ENCODE measurements at places on chromosomes 12 and 14.

GRCh38 chr14:27236601-27237000 is 638.8 kb upstream of the NOVA1 start:
- no peak for DNase-seq

DNA sequence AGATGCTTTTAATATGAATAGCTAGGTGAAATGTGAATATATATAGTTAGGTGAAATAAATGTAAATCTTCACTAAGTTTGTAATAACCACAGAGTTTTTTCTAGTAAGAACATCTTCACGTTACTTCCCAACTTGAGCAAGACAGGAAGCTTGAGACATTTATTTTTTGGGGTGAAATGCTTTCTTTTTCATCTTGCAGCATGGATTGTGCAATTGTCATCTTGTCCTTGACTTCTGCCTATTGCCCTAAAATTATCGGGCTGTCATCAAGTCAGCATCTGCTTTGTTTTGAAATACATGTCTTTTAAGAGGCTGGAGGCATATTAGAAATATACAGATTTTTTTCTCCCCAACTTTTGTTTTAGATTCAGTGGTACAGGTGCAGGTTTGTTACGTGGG is 433.9 kb downstream of the PCNX1 start:
- no peak for DNase-seq

DNA sequence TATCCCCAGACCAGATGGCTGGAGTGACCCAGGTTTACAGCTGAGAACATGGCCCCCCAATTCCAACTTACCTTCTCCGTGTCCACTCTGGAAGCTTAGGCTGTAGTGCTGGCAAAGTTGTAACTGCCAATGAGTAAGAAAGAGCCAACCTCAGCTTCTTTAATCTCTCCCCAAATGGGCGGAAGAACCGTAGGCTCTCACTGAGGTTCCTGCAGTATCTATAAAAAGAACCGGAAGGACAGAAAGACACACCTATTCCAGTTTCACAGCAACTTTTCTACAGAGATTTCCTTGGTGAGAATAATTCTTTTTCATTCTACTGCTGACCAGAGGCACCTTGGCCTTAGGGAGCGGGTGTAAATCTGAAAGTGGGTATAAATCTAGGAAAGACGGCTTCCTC is at the start of gene GPRC5D:
Gene GPRC5D, minus strand, starts transcription at position 135 of the 400 bp plus-strand sequence. CDS start 1,786 bp downstream, outside the sequence.
- DNase-seq = no peak

DNA sequence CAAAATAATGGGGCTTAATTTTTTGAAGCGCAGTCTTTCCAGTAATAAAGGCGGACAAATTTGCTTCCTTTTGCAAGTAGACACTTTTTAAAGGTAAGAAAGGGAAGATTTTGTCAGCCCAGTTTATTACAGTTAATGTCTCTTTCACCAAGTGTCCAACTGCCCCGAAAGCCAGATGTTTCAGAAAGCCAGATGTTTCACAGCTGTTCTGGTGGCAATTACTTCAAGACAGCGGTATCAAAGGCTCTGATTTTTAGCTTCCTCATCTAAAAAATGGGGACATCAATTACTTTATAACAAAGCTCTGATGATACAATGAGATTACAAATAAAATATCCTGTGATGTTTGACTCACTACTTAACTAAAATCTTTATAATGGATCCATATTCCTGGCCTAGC is 1.0 kb downstream of the WBP11 start:
- DNase-seq = no peak

DNA sequence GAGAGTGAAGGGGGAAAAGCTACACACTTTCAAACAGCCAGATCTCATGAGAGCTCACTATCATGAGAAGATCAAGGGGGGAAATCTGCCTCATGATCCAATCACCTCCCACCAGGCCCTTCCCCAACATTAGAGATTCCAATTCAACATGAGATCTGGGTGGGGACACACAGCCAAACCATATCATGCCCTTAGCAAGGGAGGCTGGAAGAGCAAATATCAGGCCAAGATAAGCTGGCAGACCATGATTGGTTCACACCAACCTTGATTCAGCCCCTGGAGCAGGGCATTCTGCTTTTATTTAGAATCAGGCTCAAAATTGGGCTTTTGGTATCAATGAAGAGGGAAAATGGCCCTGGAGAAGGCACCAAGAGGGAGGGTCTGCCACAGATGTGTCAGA is 137.4 kb downstream of the PRKCH start:
- DNase-seq = no peak

DNA sequence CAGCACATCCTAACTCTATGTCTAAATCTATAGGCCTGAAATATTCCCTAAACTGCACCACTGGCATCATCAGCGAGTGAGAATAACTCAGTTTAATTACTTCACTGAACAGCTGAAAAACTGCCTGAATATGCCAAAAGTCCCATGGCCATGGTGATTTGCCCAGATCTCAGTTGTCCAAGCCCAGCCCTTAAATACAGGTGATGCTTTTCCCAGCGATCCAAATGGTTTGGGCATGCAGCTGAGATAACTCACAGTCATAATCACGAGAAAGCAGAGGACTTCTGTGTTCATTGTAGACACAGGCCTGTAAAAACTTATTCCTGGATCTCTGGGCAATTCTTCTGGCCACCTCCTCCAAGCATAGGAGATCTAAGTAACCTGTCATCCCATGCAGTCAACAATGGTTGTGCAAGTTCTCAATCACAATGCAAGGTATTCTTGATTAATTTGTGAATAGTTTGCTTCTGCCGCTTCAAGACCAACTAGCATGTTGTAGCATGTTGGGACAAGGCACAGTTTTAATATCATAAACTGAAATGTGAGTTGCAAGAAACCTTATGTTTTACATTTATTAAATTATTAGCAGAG is 40.5 kb downstream of the DUSP6 start:
- DNase-seq = no peak

DNA sequence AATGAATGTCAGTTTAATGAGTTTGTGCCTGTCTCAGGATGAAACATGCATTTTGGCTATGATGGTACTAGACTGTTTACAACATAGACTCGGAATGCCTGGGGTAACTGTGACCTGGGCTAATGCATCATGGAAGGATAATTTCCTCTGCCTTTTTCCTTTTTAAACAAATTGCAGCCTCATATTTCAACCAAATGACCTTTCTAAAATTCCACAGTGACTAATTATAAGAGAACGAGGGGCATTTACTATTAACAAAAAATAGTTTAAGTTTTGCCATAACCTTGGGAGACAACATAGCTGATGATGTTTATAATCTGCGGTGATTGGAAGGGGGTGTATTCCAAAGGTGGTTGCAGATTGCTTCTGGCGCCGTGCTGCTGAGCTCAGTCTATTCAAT is 1140.5 kb downstream of the GALC start:
- peak; percentile 14 for DNase-seq

- DNase-seq = no peak
These were observed 165.9 kb upstream of the AMIGO2 start for GRCh38 chr12:47245623-47246022.

DNA sequence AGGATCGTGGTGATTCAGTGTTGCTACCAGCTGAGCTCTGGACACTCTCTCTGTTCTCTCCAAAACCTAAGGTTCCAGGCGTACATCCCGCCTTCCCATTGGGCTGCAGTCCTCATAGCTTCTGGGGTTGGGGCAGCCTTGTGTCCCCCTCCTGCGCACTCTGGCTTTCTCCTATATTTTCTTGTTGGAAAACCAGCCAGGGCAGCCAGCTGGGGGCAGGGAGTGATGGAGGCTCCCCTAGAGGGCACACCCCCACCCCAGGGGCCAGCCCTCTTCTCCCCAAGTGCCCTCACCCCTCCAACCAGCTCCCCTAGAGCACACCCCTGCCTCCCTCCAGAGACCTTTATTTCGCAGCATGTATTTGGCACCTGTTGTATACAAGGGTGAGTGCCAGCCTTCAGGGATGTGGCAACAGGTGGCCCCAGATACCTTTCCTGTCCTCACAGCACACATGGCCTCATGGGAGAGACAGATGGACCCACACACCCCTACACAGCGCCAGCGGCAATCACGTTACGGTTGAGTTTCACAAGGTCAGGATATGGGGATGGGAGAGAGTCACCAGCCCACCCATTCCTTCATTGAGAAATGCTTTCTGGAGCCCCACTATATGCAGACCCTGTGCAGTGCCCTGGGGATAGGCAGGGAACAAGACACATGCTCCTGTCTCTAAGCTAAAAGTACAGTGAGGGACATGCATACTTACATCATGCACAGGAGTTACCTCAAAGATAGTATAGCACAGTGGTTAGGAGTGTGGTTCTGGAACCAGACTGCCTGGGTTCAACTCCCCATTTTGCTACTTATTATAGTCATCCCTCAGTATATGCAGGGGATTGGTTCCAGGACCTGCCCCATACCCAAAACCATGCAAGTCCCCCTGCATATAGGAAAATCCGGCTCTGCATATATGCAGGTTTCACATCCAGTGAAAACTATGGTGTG is 141.1 kb downstream of the PHETA1 start:
- no peak for DNase-seq

DNA sequence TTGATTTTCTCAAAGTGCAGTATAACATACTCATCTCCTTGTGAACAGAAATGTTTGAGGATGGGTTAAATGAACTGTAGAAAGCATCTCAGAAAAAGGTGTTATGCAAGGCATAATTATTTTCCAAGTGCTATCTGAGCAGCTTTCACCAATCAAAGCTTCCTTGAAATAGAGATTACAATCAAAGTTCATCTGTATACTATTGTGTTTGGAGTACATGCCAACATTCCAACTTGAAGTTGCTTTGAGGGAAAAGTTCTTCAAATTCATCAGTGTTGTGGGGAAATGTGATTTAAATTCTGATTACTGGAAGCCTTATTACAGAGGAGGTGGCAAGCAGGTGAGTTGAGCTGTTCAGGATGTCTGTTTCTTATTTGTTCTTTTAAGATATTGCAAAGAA is 68.2 kb downstream of the TMTC2 start:
- DNase-seq = no peak

- no peak for DNase-seq
These were observed 1569.0 kb upstream of the FLRT2 start for GRCh38 chr14:83960832-83961512.

DNA sequence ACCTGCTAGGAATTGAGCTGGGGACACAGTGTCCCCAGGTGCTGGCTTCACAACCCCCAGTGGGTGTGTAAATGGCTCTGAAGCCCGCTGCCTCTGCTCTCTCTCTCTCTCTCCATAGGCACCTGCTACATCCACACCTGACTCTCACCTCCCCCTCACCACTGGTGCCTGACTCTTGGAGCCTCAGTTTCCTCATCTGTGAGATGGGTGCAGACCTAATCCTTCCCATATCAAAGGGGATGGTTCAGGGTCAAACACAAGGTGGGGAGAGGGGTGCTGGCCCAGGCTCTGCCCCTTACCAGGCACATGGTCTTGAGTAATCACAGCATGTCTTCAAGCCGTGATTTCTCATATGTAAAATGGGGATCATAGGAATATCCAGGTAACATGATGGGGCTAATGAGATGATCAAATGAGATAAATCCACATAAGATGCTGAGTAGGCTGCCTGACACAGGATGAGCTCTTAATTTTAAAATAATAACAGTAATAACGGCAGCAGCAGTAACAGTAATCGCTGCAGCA is 37.6 kb downstream of the TESC start:
- DNase-seq = no peak

GRCh38 chr12:89126712-89127111 is 225.6 kb downstream of the DUSP6 start:
- DNase-seq = peak; percentile 39

DNA sequence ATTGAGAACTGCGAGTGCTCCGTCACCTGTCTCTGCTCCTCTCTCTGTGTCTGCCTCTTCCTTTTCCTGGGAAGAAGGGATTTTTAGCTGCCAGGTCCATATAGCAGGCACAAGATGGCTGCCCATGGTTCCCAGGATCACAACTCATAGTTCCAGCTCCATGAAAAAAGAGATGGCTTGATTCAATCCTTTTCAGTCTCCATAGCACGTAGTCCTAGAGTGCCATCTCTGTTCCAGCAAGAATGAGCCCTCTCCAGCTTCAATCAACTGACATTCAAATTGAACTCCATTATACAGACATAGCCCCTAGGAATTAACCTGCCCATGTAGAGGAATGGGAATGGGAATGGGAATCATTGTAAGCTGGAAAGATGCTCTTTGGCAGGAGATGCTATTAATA is 34.7 kb upstream of the RTRAF start:
- no peak for DNase-seq

GRCh38 chr14:50829489-50830043 is 1.4 kb downstream of the NIN start:
- no peak for DNase-seq

DNA sequence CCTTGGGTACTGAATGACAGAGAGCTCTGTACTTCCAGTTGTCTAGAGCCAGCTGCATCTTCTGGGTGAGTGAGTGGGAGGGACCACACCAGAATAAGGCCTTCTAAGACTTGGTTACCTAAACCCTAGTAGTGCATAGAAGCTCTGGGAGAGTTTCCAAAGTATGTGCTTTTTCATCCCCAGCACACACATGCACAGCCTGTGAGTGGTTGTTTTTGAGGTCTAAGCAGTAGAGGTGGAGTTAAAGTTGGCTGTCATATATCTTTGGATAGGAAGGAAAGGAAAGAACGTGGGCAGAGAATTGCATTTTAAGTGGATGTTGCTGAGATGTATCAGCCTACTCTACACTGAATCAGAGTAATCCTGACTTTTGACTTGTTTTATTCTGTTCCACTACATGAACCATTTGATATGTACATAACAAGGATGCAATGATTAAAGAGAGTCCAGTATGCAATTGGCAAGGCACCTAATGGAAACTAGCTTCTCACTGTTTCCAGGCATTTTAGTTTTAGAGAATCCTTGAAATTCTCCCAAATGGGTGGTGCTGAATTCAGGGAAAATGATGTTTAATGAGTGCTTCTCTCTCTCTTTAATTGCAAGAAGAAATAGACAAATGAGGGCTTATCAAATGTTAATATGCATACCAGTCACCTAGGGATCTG is 51.8 kb upstream of the PRICKLE1 start:
- no peak for DNase-seq

DNA sequence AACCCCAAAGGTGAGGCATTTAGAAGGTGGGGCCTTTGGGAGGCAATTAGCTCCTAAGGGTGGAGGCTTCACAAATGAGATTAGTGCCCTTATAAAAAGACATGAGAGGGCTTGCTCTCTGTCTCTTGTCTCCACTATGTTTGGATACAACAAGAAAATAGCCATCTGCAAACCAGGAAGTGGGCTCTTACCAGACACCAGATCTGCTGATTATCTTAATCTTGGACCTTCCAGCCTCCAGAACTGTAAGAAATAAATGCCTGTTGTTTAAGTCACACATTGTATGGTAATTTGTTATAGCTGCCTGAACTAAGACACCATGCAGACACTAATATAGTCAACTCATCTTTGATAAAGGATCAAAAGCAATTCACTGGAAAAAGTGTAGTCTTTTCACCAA is 34.4 kb downstream of the TMEM116 start:
- DNase-seq = no peak

GRCh38 chr14:55470025-55470424 is 29.6 kb upstream of the TBPL2 start:
- DNase-seq = no peak

All from HS-5 (cell line).